Activated T-cell treated with anti-CD3 and anti-CD28 coated beads, Interleukin-2, amount 50 U/mL, for 72 hours (primary cell): ENCODE measurements at places on chromosomes 7 and 10. TPM values are rescaled to one million over a fixed set of nuclear protein-coding genes. Genes with fewer than 3 reads are reported as not detected.

The PAPOLB gene
- total RNA-seq: 0.05 TPM

The SH2D4B gene
- total RNA-seq: 0.34 TPM

The DGKI gene
- total RNA-seq: 18.2 TPM

The TMEM254 gene
- total RNA-seq: 15.6 TPM

The CD36 gene
- total RNA-seq: 0.65 TPM
